ENCODE measurements at places on chromosomes 5 and 9.

DNA sequence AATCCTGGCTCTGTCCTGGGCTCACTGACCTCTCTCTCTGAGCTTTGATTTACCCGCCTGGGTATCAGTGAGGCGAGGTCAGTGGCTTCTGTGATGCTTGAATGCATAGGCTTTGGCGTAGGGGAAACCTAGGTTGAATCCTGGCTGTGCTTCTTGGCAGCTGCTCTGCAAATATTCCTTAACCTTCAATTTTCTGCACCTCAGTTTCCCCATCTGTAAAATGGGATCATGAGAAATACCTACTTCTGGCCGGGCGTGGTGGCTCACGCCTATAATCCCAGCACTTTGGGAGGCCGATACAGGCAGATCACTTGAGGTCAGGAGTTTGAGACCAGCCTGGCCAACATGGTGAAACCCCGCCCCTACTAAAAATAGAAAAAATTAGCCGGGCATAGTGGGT is 7.2 kb downstream of the FGF18 start:
- no peak for DNase-seq

DNA sequence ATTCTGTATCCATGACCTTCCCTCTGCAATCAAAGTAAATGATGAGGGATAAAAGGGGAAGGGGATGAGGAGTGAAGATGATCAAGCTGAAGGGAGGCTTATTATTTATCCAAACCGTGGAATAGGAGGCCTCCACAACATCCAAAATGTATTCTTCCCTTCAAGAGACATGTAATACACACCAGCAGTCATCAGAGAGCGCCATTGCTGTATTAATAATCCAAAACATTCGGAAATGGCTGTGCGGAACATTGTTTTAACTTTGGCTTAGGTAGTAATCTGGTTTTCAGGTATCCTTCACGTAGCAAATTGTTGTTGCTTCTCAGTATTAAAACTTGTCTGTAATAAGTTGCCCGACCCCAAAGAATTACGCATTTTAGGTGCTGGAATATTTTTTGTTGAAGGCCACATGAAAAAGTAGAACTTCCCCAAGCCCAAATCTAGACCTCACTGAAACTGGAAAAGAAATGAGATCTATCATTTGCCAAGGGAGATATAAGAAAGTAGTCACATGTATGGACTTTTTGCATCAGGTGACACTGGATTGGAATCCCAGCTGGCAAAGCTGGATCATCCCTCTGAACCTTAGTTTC is 2.6 kb upstream of the BOD1 start:
- DNase-seq = peak; percentile 61

DNA sequence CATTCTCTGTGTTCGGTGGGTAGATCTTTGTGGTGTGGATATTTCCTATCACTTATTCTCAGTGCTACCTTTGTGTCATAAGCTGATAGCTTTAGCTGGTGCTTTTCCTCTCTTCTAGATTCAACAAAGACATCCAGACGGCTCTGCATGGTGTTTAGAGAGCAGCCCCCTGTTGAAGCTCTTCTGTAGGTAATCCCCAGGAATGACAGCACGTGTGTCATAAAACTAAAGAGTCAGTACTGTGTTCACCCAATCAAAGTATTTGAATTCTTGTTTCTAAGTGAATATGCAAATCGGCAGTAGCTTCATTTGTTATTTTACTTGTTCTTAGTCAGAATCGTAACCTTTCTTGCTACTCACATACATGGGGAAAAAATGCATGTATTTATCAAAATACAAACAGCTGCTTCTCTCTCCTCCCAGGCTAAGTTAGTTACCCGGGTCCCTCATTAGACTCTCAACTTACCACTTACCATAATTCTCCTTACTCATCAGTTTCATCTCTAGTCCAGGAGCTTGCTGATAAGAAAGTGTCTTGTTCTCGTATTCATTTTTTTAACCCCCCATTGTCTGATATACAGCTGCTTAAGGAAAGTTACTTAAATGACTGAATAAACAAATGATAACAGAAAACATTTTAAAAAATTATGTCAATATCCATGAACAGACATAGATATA is 1696.0 kb upstream of the WWC1 start:
- no peak for DNase-seq

DNA sequence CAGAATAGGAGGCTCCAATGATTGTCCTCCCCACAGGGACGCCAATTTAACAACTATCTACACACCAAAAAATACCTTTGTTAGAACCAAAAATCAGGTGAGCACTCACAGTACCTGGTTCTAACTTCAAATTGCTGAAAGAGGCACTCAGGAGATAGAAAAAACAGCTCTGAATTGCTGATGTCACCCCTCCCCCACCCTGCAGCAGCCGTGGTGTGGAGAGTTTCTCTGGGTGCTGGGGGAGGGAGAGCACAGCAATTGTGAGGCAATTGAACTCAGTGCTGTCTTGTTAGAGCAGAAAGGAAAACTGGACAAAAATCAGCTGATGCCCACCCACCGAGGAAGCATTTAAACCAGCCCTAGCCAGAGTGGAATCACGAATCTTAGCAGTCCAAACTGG is 41.8 kb downstream of the TNFSF8 start:
- DNase-seq = peak; percentile 36

DNA sequence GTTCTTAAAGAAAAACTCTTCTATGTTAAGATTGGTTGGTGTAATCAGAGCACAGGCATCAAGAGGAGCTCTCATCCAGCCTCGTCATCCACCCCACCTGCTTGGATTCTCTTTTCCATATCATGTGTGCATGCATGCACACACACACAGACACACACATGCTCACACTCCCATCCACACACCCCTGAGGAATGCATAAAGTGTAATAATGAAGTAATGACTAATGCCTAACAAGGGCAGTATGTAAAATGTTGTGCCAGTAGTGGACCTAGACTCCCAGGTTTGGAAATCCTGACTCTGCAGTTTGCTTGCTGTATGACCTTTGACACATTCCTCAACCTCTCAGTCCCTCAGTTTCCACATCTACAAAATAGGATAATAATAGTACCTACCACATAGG is 280.0 kb upstream of the ANKRD55 start:
- DNase-seq = no peak

- DNase-seq = peak; percentile 57
These were observed 75.2 kb downstream of the LMNB1 start for GRCh38 chr5:126852091-126852571.

- peak; percentile 37 for DNase-seq
These were observed 43.0 kb downstream of the SFXN1 start for GRCh38 chr5:175521313-175521833.

DNA sequence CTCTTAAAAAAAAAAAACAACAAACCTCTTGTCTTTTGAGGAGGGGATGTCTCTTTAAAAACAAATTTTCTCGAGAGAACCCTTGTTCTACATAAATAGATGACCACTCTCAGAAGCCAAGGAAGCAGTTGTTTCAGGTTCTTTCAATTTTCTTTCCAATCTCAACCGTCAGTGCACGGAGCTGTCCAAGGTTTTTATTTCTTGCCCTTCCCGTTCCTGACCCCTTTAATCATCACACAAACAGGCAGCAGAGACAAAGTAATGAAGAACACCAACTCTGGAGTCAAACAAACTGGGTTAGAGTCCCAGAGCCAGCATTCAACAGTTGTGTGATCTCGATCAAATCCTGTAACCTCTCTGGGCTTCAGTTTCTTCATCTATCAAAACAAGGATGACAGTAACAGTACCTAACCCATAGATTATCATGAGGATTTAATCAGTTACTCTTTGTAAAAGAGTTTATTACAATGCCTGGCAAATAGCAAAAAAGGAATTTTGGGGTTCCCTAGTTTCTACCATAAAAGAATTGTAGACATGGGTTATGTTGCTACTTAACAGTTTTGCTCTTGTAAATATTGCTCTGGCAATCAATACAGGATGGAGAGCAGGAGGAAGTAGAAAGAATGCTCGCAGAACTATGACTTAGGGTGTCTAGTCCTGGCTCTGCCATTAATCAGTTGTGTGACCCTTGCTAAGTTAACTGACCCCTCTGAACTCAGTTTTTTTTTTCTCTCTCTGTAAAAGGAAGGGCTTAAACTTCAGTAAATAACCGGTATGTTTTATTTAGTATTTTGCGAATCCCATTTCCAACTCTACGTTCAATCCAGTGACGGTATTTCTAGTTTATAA is 1.0 kb upstream of the NIM1K start:
- no peak for DNase-seq

- DNase-seq = no peak
These were observed 89.4 kb downstream of the KCTD16 start for GRCh38 chr5:144260121-144260520.

DNA sequence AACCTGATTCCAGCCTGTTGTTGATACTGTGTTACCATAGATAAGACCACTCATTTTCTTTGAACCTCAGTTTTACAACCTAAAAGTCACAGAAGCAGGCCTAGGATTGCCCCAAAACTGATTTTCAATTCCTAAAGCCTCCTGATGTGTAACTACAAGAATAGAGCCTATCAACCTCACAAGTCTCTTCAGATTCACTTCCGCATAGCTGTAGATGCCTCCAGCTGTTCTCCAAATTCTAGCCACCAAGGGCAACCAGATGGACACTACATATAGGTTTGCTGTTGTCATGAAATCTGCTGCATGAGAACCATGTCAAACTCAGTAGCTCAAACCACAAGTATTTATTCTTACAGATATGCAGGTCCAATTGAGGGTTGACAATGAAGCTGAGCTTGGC is 143.5 kb downstream of the SPATA31D1 start:
- no peak for DNase-seq

- DNase-seq = peak; percentile 73
These were observed 1.1 kb downstream of the SLC27A4 start for GRCh38 chr9:128341435-128341849.

GRCh38 chr9:116986015-116986414 is 298.9 kb downstream of the TRIM32 start:
- DNase-seq = no peak

GRCh38 chr5:133116601-133117000 is 64.8 kb downstream of the HSPA4 start:
- DNase-seq = no peak

GRCh38 chr5:172593721-172594235 is 47.3 kb upstream of the NEURL1B start:
- no peak for DNase-seq

GRCh38 chr9:136341042-136341655 is 13.8 kb downstream of the GPSM1 start:
- DNase-seq = no peak

DNA sequence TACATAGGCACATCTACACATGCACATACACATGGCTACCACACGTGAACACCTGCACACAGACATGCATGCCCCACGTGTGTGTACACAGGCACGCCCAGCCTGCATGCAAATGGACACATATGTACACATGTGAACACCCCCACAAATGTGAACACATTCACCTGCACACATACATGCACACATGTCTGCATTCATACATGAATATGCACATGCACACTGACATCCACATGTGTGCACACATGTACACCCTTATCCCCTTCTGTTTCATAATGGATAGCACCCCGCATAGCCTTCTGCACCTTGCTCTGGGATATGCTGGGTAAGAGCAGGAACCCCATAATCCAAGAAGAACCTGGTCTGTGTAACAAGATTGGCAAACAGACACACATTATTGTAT is 66.2 kb downstream of the WNK2 start:
- no peak for DNase-seq

GRCh38 chr9:107721705-107722245 is 232.2 kb upstream of the KLF4 start:
- no peak for DNase-seq

- no peak for DNase-seq
These were observed 211.9 kb downstream of the MAN2A1 start for GRCh38 chr5:109901628-109901981.

- DNase-seq = no peak
These were observed 268.1 kb downstream of the EFNA5 start for GRCh38 chr5:107402434-107403227.

GRCh38 chr5:164256954-164257353 is 751.5 kb downstream of the MAT2B start:
- DNase-seq = no peak

DNA sequence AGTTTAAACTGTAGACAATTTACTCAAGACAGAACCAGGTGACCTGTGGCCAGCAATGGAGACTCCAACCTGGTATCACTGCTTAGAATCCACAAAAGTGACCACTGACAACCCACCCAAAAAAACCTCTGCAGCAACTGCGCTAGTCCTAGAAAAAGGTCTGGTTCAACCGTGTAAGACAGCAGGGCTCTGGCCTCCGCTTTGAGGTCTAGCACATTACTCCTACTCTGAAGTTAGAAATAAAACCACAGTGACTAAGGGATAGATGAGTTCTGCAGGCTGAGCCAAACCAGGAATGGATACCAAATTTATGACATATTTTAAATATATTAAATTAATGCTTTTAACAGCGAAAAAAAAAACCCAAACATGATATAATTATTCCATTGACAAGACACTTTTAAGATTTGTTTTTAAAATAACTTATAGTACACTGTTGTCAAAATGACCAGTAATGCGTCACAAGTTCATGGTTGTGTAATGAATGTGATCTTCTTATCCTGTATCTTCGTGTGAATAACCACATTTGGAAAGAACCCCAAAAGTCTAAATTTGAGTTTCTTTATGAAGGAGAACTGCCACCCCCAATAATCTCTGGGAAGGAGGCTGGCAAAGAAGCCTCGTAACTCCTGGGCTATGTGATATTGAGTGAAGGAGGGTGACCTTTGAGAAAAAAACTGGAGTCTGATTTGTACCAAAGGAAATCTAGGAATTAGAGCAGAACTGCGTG is 101.9 kb upstream of the SLC44A1 start:
- no peak for DNase-seq

GRCh38 chr5:174306345-174307030 is 261.0 kb downstream of the NSG2 start:
- DNase-seq = no peak

GRCh38 chr5:138824924-138825863 is 49.9 kb downstream of the LRRTM2 start:
- DNase-seq = no peak

GRCh38 chr5:71013575-71013974 is 11.6 kb downstream of the NAIP start:
- DNase-seq = no peak

DNA sequence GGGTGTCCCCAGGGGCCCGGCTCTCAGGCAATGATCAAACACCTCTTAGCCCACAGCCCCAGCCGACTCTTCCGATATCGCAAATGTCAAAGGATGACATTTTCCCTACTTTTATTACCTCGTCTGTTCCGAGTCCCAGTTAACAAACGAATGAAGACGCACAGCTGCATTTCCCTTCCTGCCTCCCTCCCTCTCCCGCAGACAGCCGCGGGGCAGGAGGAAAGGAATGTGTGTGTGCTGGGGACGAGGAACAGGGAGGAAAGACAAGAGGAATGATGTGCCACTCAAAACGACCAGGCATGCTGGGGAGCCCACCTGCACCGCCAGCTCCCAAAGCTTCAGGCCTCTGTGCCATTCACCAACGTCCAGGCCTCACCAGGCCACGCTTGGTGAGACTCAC is 125.9 kb upstream of the SARDH start:
- no peak for DNase-seq

- peak; percentile 27 for DNase-seq
These were observed 36.2 kb upstream of the PTCH1 start for GRCh38 chr9:95552814-95553546.

GRCh38 chr9:111601237-111602018 is 2.0 kb upstream of the PTGR1 start:
- DNase-seq = no peak

GRCh38 chr9:41229408-41230401 is 40.6 kb upstream of the ZNG1F start:
- peak; percentile 4 for DNase-seq

- DNase-seq = no peak
These were observed 307.3 kb upstream of the NREP start for GRCh38 chr5:112064271-112064701.
